LNCaP clone FGC (cell line): ENCODE measurements at places on chromosomes 12 and 14.

DNA sequence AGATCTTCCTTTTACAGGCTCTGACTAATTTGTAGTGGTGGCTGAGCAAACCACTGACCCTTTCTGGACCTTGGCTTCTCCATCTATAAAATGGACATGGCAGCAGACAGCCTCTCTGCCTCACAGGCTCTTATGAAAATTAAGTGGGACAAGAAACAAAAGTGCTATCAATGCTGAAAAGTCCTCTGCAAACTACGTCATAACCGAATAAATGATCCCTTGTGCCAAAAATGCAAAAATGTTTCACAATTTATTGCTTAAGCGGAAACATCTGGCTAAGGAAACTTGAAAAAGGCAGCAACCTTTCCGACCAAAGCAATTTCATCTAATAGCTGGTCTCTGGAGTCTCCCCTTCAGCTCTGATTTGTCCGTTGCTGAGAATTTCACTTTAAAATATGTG lies 108.5 kb upstream of the PLXNC1 start:
- no peak for DNase-seq

DNA sequence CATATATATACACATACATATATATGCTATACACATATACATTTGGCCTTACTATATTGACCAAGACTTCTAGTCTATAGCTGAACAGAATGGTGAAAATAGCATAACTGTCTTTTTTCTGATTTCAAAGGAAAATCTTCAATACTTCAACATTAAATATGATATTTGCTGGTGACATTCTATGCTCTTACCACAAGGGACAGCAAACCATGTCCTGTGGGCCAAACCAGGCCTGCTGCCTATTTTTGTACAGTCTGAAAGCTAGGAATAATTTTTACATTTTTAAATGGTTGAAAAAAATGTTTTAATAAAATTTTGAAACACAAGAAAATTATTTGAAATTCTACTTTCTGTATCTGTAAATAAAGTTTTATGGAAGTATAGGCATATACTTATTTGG lies 63.6 kb downstream of the EML5 start:
- DNase-seq = no peak

- DNase-seq = no peak
Observed at GRCh38 chr14:63727231-63727735, 582 bp downstream of the SGPP1 start.

DNA sequence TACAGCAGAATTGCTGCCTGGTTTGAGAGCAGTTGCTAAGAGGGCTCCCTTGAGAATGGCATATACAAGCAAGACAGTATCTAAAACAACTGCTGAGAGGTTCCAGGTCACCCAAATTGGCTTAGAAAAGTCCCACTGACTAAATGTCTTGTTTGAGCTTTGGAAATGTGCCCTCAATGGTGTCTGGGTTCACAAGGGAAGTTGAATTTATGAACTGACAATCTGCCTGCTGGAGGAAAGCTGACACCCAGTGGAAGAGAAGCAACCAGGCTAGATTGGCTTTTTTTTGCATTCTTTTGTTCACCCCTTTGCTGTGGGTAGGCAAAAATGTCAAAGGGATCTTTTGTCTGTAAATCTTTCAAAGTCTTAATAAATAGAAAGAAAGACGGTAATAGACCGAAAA lies 44.6 kb upstream of the NPFF start:
- no peak for DNase-seq

DNA sequence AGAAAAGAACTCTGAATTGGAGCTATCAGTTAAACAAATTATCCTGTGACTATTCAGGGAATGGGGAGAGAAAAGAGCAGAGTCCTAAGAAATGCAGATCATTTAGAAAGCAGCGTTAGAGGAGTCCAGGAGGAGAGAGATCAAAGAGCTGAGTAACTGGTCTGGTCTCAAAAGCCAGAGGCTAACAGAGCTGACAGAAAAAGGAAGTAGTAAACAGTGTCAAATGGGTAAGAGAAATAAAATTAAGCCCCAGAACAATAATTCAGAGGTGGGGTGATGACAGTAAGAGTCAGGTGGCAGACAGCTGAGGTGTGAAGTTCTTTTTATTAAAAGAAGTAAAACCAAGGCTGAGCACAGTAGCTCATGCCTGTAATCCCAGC lies 19.3 kb downstream of the GXYLT1 start:
- DNase-seq = no peak

DNA sequence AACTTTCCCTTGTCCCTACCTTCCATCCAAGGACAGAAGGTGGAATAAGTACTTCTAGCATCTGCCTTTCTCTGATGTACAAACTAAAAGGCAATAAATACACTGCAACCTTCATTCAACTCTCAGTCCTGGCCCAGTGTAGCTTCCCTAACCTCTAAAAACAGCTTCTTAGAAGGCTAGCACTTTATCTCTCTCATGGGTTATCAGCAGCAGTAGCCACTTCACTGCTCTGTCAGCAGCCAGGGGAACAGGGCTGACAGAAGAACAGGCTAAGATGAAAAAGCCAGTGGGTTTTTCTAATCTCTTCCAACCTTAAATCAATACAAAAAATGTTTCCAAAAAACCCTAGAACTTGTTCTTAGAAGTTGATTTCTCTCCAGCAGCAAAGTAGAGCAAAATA lies 13.2 kb downstream of the BAZ2A start:
- no peak for DNase-seq

DNA sequence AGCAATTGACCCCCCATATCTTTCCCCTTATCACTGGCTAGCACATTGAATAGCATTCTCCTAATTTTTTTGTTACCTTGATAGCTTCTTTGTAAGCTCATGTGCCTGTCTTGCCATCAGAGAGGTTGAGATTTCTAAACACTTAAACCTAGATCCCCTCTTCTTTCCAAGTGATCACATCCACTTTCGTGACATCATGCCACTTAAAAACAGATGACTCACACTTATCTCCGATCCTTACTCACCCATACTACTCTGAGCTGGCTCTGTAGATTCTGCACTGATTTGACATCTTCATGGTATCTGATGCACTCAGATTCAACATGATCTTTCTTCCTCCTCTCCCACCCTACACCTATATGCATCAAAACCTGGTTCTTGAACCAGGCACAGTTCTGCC lies 10.5 kb downstream of the GPR137C start:
- no peak for DNase-seq

DNA sequence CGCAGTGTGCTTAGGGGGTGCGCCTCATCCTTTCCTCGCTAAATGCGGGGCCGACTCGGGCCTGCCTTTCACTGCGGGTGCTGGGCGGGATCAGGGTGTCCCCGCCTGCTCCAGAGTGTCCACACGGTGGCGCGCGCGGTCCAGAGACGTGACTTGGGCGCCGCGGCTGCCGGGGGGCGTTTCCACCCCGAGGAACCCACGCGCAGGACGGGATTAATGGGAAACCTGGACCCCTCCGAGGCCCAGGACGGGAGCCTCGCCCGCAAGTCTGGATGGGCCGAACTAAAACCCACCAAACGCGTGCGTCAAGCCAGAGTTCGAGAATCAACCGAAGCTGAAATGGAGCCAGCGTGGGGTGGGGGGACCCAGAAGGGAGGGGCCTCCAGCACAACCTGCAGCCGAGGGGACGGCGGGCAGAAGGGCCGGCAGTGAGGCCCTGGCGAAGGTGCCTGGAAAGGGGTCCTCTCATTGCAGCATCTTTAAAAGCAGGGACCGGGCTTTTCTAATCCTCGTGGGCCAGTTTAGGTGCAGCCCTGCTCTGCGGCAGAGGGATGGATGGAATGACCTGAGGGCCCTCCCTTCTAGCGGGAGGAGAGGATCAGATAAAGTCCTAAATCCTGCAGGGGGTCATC lies 93.3 kb downstream of the NINJ2 start:
- no peak for DNase-seq

DNA sequence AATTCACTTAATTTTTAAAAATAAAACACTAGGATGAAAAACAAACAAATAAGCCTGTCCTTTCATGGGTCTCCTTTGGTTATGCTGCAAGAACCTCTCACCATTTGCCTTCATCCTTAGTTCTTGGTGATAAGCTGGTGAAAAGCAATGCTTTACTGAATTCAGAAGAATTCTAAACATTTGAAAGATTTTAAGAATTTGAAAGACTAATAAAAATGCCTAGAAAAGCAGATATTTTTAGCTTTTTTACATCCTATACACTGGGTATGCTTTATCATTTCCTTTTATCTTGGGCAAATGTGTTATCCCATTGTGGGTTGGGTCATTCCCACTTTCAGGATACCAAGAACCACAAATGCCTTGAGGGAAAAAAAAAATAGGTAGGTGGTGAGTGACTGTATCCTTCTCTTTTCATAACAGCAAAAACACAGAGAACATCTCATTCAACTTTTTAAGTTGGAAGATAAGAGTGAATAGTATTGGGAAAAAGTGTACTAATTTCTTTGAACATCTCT lies 197.1 kb upstream of the ABCD2 start:
- DNase-seq = no peak

- DNase-seq = no peak
Observed at GRCh38 chr12:107859367-107859766, 84.9 kb downstream of the ASCL4 start.

DNA sequence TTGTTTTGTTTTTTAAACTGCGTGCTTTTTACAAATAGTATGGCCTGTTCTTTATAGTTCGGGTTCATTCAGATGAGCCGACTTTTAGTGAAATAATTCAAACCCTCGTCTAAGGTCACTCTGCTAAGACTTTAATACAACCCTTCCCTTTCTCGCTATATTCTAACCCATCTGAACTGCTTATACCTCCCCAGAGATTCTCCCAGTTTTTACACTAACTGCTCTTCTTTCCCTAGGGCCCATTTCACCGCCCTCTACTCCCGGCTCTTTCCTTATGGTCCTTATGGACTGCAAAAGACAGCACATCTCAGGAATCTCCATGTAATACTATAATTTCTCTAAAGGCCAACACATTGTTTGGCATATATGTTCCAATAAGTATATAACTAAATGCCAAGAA lies 2.1 kb downstream of the MAPK1IP1L start:
- DNase-seq = no peak

GRCh38 chr14:92277031-92277430 lies 45.9 kb upstream of the SLC24A4 start:
- DNase-seq = no peak

GRCh38 chr14:87181288-87181687 lies 811.7 kb downstream of the GALC start:
- DNase-seq = no peak

- no peak for DNase-seq
Observed at GRCh38 chr14:44620121-44621019, 113.3 kb upstream of the FSCB start.

DNA sequence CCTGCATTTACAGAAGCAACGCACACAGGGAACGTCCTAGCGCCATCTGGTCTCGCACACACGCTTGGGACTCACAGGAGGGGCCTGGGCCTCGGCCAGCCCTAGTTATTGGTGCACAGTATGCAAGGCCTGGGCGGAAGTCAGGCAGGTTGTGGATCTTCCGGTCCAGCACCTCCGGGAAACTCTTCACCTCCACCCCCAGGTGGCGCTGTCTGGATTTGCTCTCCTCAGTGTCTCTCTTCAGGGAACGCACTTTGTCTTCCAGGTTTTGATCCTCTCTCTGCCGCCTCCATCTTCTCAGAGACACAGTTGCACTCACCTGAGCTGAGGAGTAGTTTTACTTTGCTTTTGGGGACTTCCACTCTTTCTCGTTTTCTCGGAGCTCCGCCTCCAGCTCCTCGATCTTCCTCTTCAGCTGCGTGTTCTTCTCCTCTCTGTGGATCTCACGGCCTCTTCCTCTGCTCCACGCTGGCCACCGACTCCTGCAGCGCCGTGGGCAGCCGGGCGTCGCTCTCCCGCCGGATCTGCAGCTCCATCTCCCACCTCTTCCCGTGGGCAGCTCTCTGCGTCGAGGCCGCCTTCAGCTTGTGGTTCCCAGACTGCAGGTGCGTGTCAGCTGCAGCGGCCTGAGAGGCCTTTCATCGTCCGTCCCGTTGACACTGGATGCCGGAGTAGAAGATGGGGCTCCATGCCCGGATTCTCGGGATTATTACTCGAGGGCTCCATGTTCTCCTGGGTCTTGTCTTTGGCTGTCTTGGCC lies 933.8 kb downstream of the TMEM121 start:
- no peak for DNase-seq

DNA sequence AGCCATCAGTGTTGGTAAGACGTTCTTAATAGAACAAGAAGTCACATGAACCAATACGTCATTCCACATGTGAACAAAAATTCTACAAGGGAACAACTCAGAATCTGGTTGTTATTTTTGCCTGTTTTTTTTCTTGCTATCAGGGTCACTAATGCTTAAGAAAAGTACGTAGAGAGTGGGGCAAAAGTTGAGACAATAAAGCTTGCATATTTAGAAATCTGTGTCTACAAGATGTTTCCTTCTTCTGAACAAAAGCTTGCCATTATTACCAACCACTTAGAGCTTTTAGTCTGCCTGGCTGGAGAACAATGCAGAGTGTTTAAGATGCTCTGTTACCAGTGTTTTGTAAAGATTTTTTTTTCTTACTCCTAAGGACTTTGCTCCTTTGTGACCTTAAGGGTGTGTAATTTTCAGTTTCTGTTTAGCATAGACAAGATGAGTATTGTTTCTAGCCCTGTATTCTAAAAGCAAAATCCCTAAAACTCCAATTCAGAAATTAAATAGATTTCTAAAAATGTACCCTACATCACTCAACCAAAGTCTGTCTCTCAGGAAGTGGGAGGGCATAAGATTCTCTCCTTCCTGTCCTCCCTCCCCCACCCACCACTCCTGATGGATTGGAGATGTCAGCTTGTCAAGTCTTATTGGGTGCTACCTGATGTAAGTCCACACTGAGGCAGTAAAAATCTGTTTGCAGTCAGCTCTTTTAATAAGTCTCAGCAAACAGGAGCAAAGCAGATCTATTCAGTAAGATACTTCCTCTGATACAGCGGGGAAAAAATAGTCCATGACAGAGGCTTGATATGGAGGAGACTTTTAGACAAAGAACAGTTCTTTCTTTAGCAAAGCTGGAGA lies 267.6 kb downstream of the GRIN2B start:
- no peak for DNase-seq

GRCh38 chr12:42794806-42795205 lies 205.3 kb upstream of the PRICKLE1 start:
- no peak for DNase-seq

GRCh38 chr12:94812345-94812744 lies 162.0 kb upstream of the TMCC3 start:
- no peak for DNase-seq

- DNase-seq = no peak
Observed at GRCh38 chr12:1474041-1474573, 120.3 kb downstream of the FBXL14 start.

- no peak for DNase-seq
Observed at GRCh38 chr12:47980779-47981495, 17.5 kb downstream of the TMEM106C start.

DNA sequence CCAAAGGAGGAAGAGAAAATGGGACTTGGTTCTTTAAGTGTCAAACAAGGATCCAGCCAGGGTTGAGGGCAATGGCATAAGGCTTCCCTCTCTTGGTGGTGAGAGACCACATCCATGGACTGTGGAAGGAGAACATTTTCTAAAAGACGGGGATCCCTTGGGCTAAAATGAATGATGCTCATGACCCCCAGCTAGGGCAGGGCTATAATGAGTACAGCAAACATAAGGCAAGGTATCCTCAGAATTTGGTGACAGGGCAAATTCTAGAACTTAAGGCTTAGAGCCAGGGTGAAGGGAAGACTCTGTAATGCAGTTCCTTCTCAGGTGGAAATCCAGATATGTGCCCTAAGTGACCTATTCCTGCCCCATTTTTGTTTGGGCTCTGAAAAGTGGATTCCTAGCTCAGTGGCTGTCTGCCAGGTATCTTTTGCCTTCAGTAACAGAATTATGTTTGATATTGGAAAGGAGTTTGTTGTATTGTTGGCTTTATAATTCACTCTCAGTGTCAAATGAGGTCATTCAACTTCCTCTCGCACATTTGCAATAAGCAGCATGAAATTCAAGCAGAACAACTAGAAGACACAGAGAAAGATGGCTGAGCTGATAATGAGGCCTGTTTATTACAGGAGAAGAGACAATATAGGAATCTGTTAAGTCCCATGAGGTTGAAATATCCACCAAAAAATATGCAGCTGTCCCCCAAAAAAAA lies 76.8 kb downstream of the DAD1 start:
- peak; percentile 25 for DNase-seq
